MCF 10A (cell line): ENCODE measurements at places on chromosomes 12 and 14. TPM values are rescaled to one million over a fixed set of nuclear protein-coding genes. Genes with fewer than 3 reads are reported as not detected.

The MYF6 gene
- not detected in 2 replicates for total RNA-seq

The TSHR gene
- total RNA-seq, result not detected in 2 replicates

The MIP gene
- total RNA-seq, result not detected in 2 replicates

The SLC2A3 gene
- total RNA-seq, result 4.0 and 9.2 TPM in 2 replicates

The SYNDIG1L gene
- not detected in 2 replicates for total RNA-seq

The B4GALNT3 gene
- 0.68 and 0.76 TPM in 2 replicates for total RNA-seq

The EMP1 gene
- total RNA-seq, result 193 and 230 TPM in 2 replicates

The RHNO1 gene
- total RNA-seq, result 47.0 and 60.9 TPM in 2 replicates

The RD3L gene
- not detected in 2 replicates for total RNA-seq

The VDR gene
- 22.3 and 23.4 TPM in 2 replicates for total RNA-seq

The BIN2 gene
- not detected in 2 replicates for total RNA-seq

The ZDHHC22 gene
- not detected in 2 replicates for total RNA-seq

- peak overlapping the region; percentile 96 for H3K4me3 ChIP-seq
- no peaks in the 10 kb centered on the region for H3K27me3 ChIP-seq
- H3K4me1 ChIP-seq, result peaks cover 29% of the 10 kb centered on the region
Observed at GRCh38 chr14:39266525-39266870, 32.8 kb downstream of the MIA2 start.

DNA sequence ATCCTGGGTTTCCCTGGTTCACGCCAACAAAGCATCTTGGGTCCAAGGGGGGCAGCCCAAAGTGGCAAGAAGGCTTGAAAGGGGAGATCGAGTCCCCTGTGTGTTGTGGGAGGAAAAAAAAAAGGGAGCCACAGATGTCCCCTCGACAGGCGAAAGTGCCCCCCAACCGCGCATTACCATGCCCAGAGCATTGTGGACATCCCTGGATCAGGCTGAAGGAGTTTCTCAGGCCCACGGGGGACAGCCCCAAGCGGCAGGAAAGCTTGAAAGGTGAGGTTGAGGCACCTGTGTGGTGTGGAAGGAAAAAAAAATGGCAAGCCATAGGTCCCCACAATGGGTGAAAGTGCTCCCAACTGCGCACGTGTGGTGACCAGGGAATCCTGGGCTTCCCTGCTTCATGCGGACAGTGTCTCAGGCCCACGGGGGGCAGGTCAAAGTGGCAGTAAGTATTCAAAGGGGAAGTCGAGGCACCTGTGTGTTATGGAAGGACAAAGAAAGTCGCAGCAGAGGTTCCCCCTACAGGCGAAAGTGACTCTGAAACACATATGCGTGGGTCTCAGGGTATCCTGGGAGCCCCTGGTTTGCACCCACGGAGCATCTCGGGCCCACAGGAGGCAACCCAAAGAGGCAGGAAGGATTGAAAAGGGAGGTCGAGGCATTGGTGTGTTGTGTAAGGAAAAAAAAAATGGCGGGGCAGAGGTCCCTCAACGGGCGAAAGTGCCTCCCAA lies 580.1 kb downstream of the ALG10 start:
- H3K27ac ChIP-seq, result no peak overlapping the region
- H3K27me3 ChIP-seq, result no peaks in the 10 kb centered on the region
- H3K4me3 ChIP-seq, result no peak overlapping the region
- H3K36me3 ChIP-seq, result no peaks in the 10 kb centered on the region

DNA sequence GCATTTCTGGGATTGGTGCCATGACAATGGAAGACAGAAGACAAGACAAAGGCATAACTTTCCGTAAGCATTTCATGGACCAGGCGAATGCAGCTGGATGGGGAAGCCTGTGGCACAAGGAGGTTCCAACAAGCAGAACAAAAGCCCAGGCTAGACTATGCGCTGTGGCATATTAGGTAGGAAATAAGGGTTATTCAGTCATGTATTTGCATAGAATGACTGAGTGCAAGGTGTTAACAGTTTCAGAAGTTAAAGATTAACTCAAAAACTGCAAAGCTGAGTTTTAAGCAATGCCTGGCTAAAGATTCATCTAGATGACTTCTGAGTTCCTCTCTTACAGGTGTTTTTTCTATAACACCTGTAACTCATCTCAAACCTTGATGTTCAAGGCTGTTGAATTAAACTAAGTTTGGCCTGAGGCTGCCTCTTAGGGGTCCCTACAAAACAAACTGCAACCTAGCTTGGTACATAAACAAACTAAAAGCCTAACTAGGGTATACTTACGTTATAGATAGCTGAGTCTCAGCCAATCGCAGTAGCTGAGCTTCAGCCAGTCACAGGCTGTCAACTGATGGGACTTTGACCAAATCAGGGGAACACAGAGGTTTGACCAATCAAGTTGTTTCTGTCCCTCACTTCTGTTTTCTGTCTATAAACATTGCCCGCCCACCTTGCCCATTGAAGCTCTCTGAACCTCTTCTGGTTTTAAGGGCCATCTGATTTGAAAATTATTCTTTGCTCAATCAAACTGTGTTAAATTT lies 52.2 kb upstream of the PLBD1 start:
- H3K27me3 ChIP-seq, result no peaks in the 10 kb centered on the region
- peaks cover 8% of the 10 kb centered on the region for H3K4me1 ChIP-seq
- no peak overlapping the region for H3K4me3 ChIP-seq
- no peak for DNase-seq
- H3K27ac ChIP-seq, result no peak overlapping the region

DNA sequence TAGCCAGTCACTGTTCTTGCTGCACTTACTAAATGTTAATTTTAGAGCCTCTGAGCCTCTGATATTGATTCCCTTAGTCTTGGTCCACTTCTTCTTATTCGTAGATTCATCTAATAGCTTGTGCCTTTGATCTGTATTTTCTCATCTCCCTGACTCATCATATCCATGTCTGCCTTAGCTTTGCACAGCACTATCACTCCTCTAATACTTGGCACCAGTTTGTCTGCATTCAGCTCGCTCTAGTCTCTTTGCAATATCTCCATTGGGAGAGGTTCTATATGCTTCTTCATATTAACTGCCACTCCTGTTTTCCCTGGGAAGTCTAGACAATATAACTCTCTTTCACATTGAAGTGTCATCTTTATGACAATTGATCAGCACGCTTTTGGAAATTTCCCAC lies 68.5 kb upstream of the CSRP2 start:
- H3K36me3 ChIP-seq, result no peaks in the 10 kb centered on the region
- H3K27me3 ChIP-seq, result no peaks in the 10 kb centered on the region
- H3K4me3 ChIP-seq, result no peak overlapping the region
- peaks cover 13% of the 10 kb centered on the region for H3K4me1 ChIP-seq
- no peak overlapping the region for H3K27ac ChIP-seq

- H3K4me1 ChIP-seq, result no peaks in the 10 kb centered on the region
- H3K27ac ChIP-seq, result no peak overlapping the region
- no peaks in the 10 kb centered on the region for H3K27me3 ChIP-seq
- H3K4me3 ChIP-seq, result no peak overlapping the region
Observed at GRCh38 chr12:3962631-3963483, 89.7 kb upstream of the PARP11 start.

- no peak overlapping the region for H3K27ac ChIP-seq
- no peaks in the 10 kb centered on the region for H3K36me3 ChIP-seq
- H3K4me1 ChIP-seq, result peaks cover 6% of the 10 kb centered on the region
- no peak overlapping the region for H3K4me3 ChIP-seq
Observed at GRCh38 chr12:89333564-89334252, 18.6 kb downstream of the DUSP6 start.

GRCh38 chr12:480831-481816 lies 21.4 kb downstream of the B4GALNT3 start:
- no peak overlapping the region for H3K4me3 ChIP-seq
- H3K27me3 ChIP-seq, result peaks cover 48% of the 10 kb centered on the region
- H3K27ac ChIP-seq, result no peak overlapping the region
- H3K4me1 ChIP-seq, result no peaks in the 10 kb centered on the region
- no peak for DNase-seq
- no peaks in the 10 kb centered on the region for H3K36me3 ChIP-seq

DNA sequence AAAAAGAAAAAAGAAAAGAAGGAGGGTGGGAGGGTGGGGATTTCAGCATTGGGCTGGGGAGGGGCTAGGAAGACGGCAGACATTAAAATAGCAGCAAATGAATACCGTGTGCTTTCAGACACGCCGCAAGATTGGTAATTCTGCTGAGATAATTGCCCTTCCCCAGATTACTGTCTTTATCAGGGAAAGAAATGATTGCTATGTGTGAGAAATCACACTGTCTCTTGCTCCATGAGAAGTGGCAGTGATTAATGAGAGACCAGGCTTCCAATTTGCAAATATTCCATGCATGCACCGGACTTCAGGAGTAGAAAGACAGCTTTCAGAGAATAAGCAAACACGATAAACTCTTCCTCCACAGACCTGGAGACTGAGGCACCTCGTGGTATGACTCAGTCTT lies 7.6 kb upstream of the KCNA5 start:
- no peaks in the 10 kb centered on the region for H3K27me3 ChIP-seq
- H3K4me3 ChIP-seq, result no peak overlapping the region
- no peak for DNase-seq
- H3K27ac ChIP-seq, result no peak overlapping the region

DNA sequence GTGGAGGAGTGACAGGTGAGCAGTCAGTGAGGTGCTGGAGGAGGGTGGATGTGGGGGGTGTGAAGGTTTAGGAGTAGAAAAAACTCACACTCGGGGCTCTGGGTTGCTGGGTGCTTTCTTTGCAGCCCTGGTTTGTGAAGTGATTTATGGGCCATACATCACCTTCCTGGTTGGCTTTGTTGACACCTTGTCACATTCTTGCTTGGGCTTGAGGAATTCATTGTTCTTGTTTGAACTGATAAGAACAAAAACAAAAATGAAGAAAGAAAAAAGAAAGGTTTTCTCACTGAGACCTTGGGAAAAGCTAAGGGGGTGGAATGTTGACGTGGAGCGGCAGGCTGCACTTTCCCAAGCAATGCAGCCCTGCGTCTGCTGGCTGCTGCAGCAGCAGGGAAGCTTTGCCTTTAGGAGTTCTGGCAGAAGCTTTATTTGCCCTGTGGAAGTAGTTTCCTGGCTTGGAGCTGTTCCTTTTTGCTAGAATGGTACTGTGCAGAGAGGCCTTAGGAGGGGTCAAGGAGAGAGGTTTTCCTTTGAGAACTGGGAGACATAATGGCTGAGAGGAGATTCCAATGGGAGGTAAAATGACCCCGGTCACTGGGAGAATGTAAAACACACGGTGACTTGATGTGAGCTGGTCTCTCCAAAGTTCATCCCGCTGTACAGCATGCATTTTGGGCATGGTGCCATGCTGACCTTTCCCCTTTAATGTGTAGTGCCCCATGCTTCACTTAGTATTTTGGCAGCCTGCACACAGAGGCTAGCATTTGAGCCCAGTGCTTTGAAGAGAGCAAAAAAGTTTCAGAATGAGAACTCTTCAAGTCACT lies 52.8 kb downstream of the HMGA2 start:
- peaks cover 56% of the 10 kb centered on the region for H3K36me3 ChIP-seq
- peak; percentile 42 for DNase-seq
- H3K27me3 ChIP-seq, result no peaks in the 10 kb centered on the region
- peak overlapping the region; percentile 65 for H3K27ac ChIP-seq
- peaks cover 56% of the 10 kb centered on the region for H3K4me1 ChIP-seq

GRCh38 chr12:58889557-58889956 lies 30.7 kb downstream of the LRIG3 start:
- H3K4me3 ChIP-seq, result no peak overlapping the region
- peaks cover 16% of the 10 kb centered on the region for H3K4me1 ChIP-seq
- peak overlapping the region; percentile 35 for H3K27ac ChIP-seq

GRCh38 chr12:94841904-94842610 lies 161.4 kb downstream of the NDUFA12 start:
- peaks cover 4% of the 10 kb centered on the region for H3K36me3 ChIP-seq
- peaks cover 15% of the 10 kb centered on the region for H3K27me3 ChIP-seq
- no peaks in the 10 kb centered on the region for H3K4me1 ChIP-seq
- no peak for DNase-seq
- H3K27ac ChIP-seq, result no peak overlapping the region

DNA sequence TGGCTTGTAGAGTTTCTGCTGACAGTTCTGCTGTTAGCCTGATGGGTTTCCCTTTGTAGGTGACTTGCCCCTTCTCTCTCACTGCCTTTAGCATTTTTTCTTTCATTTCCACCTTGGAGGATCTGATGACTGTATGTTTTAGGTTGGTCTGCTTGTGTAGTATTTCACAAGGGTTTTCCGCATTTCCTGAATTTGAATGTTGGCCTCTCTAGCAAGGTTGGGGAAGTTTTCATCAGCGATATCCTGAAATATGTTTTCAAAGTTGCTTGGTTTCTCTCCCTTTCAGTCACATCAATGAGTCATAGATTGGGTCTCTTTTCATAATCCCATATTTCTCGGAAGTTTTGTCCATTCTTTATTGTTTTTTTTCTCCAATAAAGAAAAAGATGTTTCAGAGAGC lies 11.4 kb downstream of the NOPCHAP1 start:
- no peak overlapping the region for H3K4me3 ChIP-seq
- DNase-seq, result no peak
- H3K27me3 ChIP-seq, result no peaks in the 10 kb centered on the region
- H3K27ac ChIP-seq, result no peak overlapping the region

DNA sequence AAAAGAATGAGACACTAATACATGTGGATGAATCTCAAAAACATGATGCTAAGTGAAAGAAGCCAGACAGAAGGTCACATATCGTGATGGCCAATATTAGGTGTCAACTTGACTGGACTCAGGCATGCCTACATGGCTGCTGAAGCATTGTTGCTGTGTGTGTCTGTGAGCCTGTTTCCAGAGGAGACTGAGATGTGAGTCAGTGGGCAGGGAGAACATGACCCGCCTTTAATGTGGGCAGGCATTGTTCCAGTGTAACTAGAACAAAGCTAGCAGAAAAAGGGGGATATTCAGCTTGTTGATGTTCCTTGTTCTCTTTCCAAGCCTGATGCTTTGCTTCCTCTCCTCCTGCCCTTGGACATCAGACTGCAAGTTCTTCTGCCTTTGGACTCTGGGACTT lies 47.6 kb downstream of the DCAF5 start:
- H3K27me3 ChIP-seq, result no peaks in the 10 kb centered on the region
- no peak overlapping the region for H3K4me3 ChIP-seq
- peaks cover 29% of the 10 kb centered on the region for H3K36me3 ChIP-seq
- H3K4me1 ChIP-seq, result peaks cover 12% of the 10 kb centered on the region
- H3K27ac ChIP-seq, result peak overlapping the region; percentile 35
- peak; percentile 36 for DNase-seq

- DNase-seq, result no peak
- H3K27me3 ChIP-seq, result peaks cover 56% of the 10 kb centered on the region
- no peak overlapping the region for H3K4me3 ChIP-seq
- no peaks in the 10 kb centered on the region for H3K4me1 ChIP-seq
- no peaks in the 10 kb centered on the region for H3K36me3 ChIP-seq
Observed at GRCh38 chr14:104582005-104582404, 2.4 kb downstream of the C14orf180 start.
